Activated naive CD4-positive, alpha-beta T cell treated with anti-CD3 and anti-CD28 coated beads for 36 hours (primary cell): ENCODE measurements at places on chromosomes 1 and 21.

DNA sequence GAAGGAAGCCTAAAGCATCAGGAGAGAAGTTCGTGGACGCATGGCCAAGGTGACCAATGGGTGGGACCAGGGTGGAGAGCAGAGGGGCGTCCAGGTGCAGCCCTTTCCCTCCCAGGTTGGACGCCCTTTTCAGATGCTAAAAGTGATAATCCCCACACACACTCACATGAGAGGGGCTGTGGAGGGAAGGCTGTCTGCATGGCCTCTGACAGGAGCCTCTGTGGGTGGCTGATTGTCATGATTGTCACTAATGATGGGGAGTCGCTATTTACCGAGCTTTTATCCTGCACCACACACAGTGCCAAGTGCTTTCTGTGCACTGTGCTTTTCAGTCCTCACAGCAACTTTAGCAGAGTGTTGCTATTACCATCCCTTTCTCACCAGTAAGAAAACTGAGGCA lies 27.1 kb upstream of the C1QA start:
- no peak for DNase-seq

GRCh38 chr1:245978915-245979314 lies 528.2 kb downstream of the SMYD3 start:
- no peak for DNase-seq

GRCh38 chr1:20891091-20891490 lies 104.0 kb upstream of the HP1BP3 start:
- DNase-seq = no peak

DNA sequence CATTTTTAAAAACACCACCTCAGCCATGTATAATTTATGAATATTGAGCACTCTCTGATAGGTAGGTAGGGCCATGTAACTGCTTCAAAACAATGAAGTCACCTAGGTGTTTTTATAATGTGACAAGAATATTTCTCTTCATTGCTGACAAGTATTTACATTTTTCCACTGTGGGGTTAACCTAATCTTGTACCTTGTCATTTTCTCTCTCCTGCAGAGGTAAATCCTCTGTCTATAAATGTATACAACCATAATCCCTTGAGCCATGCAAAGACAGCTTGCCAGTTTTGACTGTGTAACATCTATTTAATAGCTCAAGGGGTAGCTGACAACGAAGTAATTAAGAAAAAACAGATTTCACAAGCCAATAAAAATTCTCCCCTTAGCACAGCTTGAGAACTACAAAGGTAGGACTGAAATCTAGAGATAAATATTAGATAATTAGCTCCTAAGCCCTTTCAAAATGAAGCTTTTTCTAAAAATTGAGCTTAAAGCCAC lies 137.6 kb upstream of the POGK start:
- no peak for DNase-seq

- DNase-seq = peak; percentile 21
Observed at GRCh38 chr1:234188454-234188792, 184.8 kb upstream of the COA6 start.

DNA sequence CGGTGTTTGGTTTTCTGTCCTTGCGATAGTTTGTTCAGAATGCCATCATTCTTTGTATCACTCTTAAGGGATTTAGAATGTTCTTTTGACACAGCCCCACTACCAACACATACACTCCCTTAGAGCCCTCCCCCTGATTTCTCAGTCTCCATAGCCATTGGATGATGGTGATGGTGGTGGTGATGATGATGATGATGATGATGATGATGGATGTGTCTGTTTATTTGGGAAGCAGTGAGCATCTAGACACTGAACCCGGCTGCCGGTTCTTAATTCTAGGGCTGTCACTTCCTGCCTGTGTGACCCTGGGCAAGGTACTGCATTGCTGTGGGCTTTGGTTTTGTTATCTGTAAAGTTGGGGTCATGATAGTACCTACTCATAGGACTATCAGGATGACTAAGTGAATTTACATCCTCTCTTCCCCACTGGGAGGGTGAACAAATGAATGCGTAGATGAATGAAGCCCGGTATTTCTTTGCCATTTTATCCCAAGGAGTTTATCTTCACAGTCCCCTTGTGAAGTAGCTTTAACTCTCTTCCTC lies 100.7 kb downstream of the HUNK start:
- no peak for DNase-seq

GRCh38 chr1:81044708-81045107 lies 756.0 kb upstream of the ADGRL2 start:
- no peak for DNase-seq

DNA sequence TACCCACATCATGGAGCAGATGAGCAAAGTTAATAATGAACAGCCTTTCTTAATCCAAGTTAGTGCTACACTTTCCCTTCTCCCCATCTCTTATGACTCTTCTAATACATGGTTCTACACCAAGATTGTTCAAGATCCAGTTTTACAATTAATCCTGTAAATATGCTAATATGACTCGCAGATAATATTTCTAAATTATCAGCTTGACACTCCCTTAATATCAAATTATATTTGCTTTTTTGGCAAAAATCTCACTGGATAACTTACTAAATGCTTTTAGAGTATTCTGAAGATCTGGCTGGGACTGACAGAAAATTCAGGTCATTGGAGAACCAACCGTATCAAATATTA lies 24.4 kb upstream of the CR1L start:
- DNase-seq = no peak
